Posterior vena cava (tissue), 2 donors: ENCODE measurements at places on chromosomes 2 and 18. TPM values are rescaled to one million over a fixed set of nuclear protein-coding genes. Genes with fewer than 3 reads are reported as not detected.

KCNG3 gene
- total RNA-seq, result not detected

GRCh38 chr2:222423186-222423585, 1.2 kb upstream of the SGPP2 start:
- no peak for DNase-seq

DNA sequence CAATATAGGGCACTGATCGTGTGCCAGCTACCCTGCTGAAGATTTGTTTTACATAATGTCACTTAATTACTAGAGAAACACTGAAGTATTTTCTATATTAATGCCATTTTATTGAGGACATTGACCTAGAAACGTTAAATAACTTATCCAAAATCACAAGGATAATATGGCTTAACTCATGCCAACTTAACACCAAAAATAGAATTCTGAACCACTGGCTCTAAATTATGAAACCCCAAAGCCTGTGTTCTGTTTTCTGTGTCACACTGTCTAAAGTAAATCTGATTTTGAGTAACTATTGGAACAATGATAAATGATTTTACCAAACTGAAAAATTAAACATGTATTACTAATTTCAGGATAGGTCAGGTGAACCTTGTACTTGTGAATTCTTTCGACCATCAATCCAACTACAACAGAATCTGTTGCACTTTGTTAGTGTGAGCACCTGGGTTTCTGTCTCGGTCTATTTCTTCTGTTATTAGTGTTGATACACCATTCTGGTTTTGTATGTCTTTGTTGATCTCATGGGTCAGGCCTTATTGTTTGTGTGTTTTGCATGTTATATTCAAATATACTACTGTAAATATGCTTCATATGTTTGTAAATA, 48.2 kb upstream of the CCDC141 start:
- no peak for DNase-seq

DNA sequence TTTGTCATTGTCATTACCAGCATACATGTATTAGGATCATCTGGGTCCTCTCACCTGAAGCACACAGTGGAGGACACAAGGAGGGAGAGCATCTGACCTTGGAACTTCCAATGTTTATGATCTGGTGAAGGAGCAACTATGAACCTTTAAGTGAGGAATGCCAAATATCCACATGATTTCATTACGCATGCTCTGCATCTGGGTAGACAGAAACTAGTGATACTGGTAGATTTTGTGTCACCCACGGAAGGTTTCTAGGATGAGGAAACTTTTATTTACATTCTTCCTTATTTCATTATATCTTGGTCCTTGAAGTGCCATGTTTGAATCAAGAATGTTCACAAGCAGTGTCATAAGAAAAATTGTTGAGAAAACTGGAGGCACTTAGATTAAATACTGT, 32.1 kb downstream of the SPC25 start:
- DNase-seq, result no peak

GRCh38 chr2:140392824-140393223, 1612.6 kb upstream of the NXPH2 start:
- DNase-seq, result no peak

- DNase-seq, result no peak
These were observed 3.7 kb upstream of the FAM136A start for GRCh38 chr2:70305531-70305930.

GRCh38 chr2:235966396-235966795, 201.8 kb downstream of the GBX2 start:
- DNase-seq, result no peak

- DNase-seq, result no peak
These were observed 22.5 kb downstream of the GATA6 start for GRCh38 chr18:22191923-22192322.

- no peak for DNase-seq
These were observed 149.5 kb upstream of the RBBP8 start for GRCh38 chr18:22783662-22784076.

DNA sequence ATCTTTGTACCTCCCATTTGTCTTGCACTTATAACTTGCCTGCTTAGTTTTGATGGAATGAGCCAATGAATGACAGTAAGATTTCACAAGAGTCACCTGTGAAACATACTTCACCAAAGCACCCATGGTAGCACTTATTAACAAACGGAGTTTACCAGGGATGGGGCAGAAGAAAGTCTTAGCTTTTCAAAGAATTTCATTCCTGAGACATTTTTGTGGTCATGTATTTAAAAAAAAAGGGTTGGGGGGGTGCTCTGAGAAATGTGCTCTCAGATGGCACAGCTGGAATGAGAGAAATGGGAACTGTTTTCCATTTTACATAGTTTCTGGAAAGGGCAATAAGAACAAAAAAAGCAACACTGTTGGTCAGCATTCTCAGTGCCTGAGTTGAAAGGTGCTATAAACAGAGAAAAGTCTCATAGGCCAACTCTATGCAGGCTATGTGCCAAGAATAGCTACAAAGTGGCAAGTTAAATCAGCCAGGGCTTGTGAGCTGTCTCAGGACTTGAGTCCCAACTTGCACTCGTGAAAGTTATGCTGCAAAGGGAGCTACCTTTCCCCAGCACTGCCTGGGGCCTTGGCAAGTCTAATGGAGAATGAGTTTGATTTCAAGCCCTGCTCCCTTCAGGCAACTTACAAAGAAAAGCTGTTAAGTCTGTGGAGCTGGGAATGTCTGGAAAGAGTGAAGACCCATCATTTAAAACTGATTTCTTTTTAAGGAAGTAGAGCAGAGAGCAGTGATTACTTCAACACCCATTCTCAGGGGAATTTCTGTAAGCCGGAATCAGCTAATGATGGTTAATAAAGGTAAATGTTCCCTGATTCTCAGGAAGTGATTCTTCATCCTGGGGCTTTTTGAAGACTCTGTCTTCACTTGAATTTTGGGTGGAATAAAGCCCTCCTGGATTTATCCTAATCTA, 170.6 kb downstream of the SLC8A1 start:
- DNase-seq, result no peak
